Epithelial cell of prostate (primary cell): ENCODE measurements at places on chromosomes 16 and 17.

- no peak for DNase-seq
Measured at GRCh38 chr17:45284176-45285140, 22.6 kb upstream of the SPATA32 start.

DNA sequence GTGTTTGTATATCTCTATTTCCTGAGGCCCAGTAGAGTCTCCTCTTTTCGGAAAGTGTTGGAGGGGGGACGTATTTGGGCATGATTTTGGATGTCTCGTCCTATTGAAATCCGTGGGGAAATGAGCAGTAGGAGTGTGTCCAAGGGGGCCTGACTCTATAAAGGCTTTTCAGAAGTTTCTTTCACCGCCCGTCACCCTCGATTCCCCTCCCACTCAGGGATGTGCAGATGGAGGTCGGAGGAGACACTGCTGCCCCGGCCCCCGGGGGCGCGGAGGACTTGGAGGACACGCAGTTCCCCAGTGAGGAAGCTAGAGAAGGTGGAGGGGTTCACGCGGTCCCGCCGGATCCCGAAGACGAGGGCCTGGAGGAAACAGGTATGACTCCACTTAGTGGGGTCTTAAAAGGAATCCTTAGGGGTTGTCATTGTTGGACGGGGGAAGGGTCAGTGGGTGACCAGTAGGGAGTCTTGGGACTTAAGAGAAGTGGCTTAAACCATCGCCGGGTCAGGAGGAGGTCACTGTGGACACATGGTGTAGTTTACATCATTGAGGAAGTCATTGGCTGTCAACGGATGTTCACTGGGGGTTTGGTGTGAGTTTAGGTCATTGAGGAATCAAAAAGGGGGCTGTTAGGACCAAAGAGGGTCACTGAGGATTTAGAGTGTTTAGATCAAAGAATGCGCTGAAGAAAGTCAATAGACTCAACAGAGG is 424 bp downstream of the MON1B start:
- DNase-seq = no peak

DNA sequence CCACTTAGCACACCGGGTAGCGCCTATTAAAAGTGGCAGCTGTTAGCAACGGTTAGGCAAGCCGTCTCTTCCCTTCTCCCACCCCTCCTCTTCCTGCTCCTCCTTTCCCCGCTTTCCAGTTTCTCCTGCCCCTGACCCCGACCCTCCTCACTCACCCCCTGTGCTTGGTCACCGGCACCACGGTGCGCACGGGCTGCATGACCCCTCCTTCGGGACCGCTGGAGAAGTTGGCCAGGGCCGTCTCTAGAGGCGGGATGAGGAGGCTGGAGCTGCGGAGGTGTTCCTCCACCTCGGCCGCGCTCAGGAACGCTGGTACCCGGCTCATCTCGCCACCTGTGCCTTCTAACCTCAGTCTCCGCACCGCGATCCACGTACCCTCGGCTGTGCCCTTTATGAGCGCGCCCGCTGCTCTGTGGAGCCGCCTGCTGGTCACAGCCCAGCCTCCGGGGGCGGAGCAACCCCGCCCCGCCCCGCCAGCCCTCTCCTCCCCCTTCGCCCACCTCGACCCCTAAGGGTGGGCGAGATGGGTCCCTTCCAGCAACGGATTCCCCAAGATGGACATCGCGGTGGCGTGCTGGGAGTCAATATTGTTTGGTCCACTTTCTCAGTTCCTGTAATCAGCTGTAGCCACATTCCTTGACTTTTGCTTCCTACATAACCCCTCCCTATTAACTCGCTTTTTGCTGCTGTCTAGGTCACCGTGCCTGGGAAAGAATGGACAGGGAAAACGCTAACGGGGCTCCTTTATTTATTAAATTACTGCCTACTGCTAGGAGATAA is at the start of gene CRYM:
TSS of gene CRYM (minus strand) at position 364 of the 780 bp plus-strand sequence. CDS start at position 325, 39 bp downstream.
- DNase-seq = no peak

DNA sequence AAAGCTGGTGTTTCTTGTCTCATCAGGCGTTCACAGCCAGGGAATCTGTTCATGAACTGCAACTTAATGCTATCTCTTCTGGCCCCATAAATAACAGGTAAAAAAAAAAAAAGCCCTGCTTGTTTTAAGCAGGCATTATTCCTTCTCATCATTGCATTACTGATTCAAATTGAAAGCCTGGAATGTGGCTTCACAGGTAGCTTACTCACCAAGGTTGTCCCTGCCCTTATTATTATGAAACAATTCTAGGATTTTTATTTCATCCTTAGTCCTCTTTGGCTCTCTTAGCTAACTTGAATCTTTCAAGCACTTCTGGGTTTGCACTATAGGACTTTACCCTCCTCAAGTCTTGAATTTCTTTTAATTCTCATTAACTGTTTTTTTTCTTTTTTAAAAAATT is 113.3 kb downstream of the CNTNAP4 start:
- no peak for DNase-seq

- no peak for DNase-seq
Measured at GRCh38 chr17:44247876-44248736, 19.8 kb downstream of the SLC4A1 start.
